ENCODE measurements at places on chromosomes 7 and 10. TPM values are rescaled to one million over a fixed set of nuclear protein-coding genes. Genes with fewer than 3 reads are reported as not detected.

GRCh38 chr7:36955456-36956129, 231.3 kb upstream of the AOAH start:
- no peak for DNase-seq

DNA sequence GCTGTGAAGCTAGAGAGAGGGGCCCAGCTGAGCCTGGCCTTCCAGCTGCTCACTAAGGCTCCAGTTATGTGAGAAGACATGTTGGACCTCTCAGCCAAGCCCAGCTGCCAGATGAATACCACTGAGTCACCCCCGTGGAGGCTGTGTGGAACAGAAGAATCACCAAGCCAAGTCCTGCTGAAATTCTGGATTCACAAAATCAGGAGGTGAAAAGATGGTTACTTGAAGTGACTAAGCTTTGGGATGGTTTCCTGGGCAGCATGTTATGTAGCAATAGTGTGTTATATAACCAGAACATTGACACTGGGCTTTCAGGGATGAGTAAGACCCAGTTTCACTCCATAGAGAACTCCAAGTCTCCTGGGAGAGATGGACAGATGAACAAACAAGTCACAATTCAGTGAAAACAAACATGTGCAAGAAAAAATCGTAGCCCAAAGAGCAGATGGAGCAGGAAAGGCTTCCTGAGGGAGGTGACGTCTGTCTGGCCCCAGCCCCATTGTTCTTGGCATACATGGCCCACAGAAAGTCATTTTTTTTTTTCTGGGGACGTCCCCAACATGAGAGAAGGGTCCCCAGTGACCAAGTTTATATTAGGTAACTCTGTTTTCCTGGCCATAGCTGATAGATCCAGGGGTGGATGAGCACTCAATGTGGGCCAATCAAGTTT, 64.1 kb upstream of the PDZD8 start:
- no peak for DNase-seq

- no peak for DNase-seq
These were observed 29.3 kb upstream of the NCAPG2 start for GRCh38 chr7:158733775-158734494.

DNA sequence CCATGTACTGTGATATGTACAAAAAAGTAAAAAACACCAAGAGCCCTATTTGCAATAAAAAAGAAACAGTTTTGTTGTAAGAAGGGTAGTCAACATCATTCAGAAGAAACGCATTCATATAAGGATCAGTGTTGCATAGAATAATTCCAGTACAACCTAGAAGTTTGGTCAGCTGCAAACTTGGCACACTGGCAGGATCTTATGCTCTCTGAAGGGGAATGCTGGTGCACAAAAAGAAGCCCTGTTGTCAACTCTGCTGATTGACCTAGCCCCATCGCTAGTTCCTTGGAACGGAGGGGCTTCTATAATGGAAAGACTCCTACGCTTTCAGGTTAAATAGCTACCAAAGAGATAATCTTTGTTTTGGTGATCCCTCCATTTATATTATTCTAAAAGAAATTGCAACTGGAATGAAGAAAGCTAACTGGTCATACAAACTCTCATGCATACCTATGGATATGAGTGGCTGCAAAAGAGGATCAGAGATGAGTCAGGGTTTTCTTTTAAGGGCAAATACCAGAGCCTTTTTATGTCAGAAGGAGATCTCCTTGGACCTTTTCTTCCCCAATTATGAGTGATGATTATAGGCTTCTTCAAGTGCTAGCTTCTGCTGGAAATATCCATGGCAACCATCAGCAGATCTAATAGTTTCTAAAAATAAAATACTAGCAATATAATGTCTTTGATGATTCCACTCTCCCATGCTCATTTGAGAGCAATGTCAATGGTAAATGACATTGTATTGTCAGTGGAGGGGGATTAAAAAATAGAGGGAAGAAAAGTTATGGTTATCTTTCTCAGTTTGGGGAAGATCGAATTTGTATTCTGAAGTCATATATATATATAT, 312.4 kb upstream of the CACNA2D1 start:
- no peak for DNase-seq

DNA sequence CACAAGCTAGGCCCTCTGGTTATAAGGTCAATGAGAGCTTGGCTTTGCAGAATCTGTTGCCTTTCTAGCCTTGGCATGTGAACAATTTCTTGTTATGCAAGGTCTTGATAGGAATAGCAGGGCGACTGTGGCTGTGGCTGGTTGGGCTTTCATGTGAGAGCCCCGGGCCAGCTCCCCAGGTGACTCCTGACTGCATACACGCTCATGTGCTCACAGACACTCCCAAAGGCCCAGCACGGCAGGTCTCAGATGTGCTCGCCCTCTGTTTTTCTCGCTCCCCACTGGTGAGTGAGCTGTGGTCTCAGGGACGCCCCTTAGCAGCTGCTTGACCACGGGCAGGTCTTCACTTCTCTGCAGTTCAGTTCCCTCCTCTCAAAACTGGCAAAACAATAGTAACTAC, 37.1 kb upstream of the ZNF32 start:
- DNase-seq: no peak

The CYP2C19 gene
- not detected for polyA plus RNA-seq

The HOXA7 gene
- polyA plus RNA-seq: 29.5 TPM

The BRAT1 gene
- 23.1 TPM for polyA plus RNA-seq

The VSTM4 gene
- 13.3 TPM for polyA plus RNA-seq

Measured in left renal pelvis (tissue), 4 donors.